ENCODE measurements at places on chromosomes 6 and 20. TPM values are rescaled to one million over a fixed set of nuclear protein-coding genes. Genes with fewer than 3 reads are reported as not detected.

Gene HTR1E
- total RNA-seq: not detected

Gene CASS4
- 5.5 TPM for total RNA-seq

Gene VPS16
- 50.5 TPM for total RNA-seq

Gene TSPO2
- total RNA-seq: not detected

Gene SLC17A3
- 0.55 TPM for total RNA-seq

Gene HLA-DQA2
- 4.3 TPM for total RNA-seq

Gene GNMT
- total RNA-seq: 0.98 TPM

Gene CLPSL2
- not detected for total RNA-seq

Gene BPIFB1
- total RNA-seq: not detected

Gene KIF25
- total RNA-seq: not detected

Gene FKBP1C
- 1.9 TPM for total RNA-seq

Gene COL9A1
- not detected for total RNA-seq

Gene GMEB2
- total RNA-seq: 17.4 TPM

Gene PRL
- total RNA-seq: not detected

Gene MAP3K5
- total RNA-seq: 24.0 TPM

Gene MMP24
- not detected for total RNA-seq

Gene PGC
- not detected for total RNA-seq

Gene LRRC1
- 4.5 TPM for total RNA-seq

Gene PLEKHG1
- total RNA-seq: 0.57 TPM

Gene C2
- 1.5 TPM for total RNA-seq

Gene RTEL1
- 49.5 TPM for total RNA-seq

Gene PSMB8
- total RNA-seq: 448 TPM

Gene RPP40
- total RNA-seq: 6.9 TPM

Gene CGA
- not detected for total RNA-seq

Gene TRIM10
- total RNA-seq: 0.05 TPM

Gene CDSN
- total RNA-seq: not detected

Gene HLA-DRB5
- total RNA-seq: 43.3 TPM

Gene DACT2
- 0.09 TPM for total RNA-seq

Gene OR2H2
- total RNA-seq: not detected

Gene LY6G6F
- not detected for total RNA-seq

Gene GGT7
- 11.6 TPM for total RNA-seq

Gene SPATS1
- not detected for total RNA-seq

Gene EBF4
- 3.3 TPM for total RNA-seq

Gene OPRM1
- total RNA-seq: not detected

Gene SPTLC3
- total RNA-seq: 0.73 TPM

Gene TMEM170B
- 0.23 TPM for total RNA-seq

Gene ECT2L
- total RNA-seq: not detected

Gene SIRT5
- 9.4 TPM for total RNA-seq

Gene COL10A1
- total RNA-seq: not detected

Gene SYNJ2
- total RNA-seq: 26.1 TPM

Gene EPPIN
- total RNA-seq: not detected

Gene BMP7
- total RNA-seq: not detected

Gene GSTA3
- not detected for total RNA-seq

Gene TTK
- 31.6 TPM for total RNA-seq

Gene SIRPB2
- not detected for total RNA-seq

Gene PSORS1C2
- total RNA-seq: not detected

Gene NMBR
- not detected for total RNA-seq

Gene GABRR1
- not detected for total RNA-seq
